Vagina (tissue), 2 donors: ENCODE measurements at places on chromosomes 16 and 17. TPM values are rescaled to one million over a fixed set of nuclear protein-coding genes. Genes with fewer than 3 reads are reported as not detected.
A peak's percentile ranks its signal among the peaks of the same experiment; 100 is the strongest.

LDHD gene
- total RNA-seq = 10.1 TPM

TLCD2 gene
- 10.8 TPM for total RNA-seq

TMEM132E gene
- not detected for total RNA-seq

DNA sequence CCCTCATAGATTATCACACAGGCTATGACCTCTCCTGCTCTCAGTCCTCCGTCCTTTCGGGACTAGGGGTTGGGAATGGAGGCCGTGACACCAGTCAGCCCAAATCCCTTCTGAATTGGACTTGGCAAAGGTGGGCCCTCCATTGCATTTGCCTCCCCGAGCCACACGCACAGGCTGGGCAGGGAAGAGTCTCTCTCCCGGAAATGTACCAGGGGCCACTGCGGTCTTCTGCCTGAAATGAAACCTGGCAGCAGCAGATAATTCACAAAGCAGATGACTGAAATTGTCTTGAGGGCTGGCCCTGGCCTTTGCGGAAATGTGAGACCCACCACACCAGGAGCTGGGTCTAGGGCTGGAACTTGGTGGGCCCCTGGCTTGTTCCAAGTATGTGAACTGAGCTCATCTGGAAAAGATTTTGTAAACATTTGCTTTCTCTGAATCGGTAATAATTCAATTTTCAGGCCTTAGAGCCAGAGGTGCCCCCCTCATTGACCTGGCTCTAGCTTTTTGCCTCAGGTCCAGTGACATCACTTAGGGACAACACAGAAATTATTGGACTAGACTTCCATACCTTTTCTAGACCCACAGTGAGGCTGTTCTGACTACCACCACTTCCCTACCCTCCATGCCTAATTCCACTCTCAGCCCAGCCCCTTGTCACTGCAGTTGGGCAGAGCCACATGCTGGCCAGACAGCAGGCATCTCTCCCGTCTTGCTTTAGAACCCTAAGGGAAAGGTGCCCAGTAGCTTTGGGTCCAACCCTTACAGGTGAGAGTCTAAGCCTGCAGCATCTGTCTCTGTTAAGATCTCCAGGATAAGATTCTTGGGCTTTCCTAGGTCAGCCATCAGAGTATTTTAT, 75.2 kb downstream of the CCDC182 start:
- DNase-seq = peak; percentile 91

GRCh38 chr17:1834380-1835149, 4.8 kb downstream of the RPA1 start:
- no peak for DNase-seq

DNA sequence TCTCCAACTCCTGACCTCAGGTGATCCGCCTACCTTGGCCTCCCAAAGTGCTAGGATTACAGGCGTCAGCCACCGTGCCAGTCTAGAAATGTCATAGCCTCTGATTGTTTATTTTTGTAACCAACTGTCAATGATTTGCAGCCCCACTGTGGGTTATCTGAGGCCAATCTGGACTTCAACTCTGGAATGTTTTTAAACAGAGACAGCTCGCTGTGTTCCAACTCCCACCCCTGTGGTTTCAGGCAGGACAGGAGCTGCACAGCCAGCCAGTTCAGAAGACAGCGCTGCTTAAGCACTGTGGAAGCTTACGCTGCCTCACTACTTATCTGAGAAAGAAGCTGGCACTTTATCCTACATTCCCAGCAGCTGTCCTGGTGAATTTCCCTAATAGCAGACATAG, 19.5 kb downstream of the MRM3 start:
- DNase-seq = no peak

DNA sequence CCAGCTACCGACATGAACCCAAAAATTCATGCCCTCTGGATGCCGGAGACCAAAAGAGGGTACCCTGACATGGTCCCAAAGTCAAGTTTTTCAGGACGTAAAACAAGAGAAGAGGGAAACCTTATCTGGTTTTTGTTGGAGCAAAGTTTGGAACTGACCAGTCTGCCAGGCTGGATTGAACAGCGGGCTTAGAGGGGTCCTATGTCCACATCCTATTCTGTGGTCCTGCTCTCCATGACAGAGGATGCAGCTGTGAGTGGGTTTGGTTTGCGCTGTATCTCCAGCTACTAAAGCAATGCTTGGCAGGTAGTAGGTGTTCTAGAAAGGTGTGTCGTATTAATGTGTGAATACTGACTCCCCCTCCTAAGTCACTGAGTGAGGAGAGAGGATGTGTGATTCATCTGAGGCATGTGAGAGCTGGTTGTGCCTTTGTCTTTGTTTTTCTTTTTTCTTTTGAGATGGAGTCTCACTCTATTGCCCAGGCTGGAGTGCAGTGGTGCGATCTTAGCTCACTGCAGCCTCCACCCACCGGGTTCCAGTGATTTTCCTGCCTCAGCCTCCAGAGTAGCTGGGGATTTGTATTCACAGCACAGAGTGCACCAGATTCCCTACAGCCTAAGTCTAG, 31.0 kb downstream of the PMM2 start:
- no peak for DNase-seq

DNA sequence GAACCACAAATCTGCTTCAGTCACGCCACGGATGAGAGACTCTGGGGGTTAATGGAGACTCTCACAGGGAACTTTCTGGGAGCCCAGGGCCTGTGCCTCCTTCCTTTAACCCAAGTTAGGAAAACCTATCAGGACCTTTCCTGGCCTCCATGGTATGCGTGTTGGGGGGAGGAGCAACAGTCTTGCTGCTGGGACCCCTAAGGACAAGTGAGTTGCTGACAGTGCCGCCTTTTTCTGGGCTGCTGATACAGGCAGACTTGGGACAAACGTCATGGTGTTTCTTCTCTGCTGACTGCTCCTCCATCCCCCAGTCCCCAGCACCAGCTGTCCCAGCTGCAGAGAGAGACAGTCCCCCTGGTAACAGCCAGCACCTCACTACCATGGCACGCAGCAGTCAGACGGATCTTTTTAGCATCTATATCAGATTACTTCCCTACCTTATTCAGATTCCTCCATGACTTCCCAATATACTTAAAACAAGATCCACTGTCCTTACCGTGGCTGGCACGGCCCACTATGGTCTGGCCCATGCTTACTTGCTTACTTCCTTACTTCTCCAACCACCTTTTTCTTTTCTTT, 6.5 kb downstream of the DPEP2NB start:
- DNase-seq = no peak

- no peak for DNase-seq
Observed at GRCh38 chr16:988471-989353, 7.1 kb downstream of the SOX8 start.

DNA sequence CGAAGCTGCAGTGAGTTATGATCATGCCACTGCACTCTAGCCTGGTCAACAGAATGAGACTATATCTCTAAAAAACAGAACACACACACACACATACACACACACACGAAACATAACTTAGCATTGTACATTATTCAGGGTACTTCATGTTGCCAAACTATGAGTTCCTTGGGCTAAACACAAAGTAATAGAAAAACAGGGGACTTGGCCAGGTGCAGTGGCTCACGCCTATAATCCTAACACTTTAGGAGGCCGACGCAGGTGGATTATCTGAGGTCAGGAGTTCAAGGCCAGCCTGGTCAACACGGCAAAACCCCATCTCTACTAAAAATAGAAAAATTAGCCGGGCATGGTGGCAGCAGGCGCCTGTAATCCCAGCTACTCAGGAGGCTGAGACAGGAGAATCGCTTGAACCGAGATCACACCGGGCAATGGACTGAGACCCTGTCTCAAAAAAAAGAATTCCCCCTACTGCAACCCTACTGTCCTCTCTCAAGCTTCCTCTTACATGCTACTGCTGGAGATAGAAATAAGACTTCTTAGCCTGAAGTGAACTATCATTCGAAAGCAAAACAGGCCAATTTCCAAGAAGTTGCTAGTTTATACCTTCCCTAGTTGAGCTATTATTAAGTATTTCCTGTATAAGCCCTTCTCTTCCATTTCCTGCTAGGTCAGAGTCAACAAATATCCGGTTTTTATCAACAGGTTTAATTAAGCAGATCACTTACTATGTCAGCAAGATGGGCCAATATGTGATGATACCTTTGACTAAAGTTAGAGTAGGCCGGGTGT, 7.2 kb downstream of the LSM12 start:
- DNase-seq = no peak

- DNase-seq = no peak
Observed at GRCh38 chr17:59890720-59891119, 2.0 kb downstream of the TUBD1 start.

GRCh38 chr17:2694381-2695242, 17.0 kb downstream of the CLUH start:
- DNase-seq = no peak

DNA sequence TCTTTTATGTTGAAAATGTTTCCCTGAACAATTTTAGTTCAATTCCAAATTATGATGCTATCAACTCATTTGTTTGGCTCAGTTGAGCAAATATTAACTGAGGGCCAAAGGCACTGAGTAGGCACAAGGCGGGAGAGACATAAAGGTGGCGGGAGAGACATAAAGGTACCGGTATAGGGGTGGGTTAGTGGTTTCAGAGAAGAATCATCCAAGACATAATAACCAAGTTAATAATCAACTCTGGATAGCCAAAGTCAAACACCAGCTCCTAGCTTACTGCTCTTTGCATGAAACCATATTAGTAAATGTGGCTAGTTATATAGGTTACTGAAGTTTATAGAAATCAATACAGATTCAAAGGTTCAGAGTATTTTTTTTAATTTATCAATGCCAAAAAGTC, 91.7 kb downstream of the RPGRIP1L start:
- no peak for DNase-seq

DNA sequence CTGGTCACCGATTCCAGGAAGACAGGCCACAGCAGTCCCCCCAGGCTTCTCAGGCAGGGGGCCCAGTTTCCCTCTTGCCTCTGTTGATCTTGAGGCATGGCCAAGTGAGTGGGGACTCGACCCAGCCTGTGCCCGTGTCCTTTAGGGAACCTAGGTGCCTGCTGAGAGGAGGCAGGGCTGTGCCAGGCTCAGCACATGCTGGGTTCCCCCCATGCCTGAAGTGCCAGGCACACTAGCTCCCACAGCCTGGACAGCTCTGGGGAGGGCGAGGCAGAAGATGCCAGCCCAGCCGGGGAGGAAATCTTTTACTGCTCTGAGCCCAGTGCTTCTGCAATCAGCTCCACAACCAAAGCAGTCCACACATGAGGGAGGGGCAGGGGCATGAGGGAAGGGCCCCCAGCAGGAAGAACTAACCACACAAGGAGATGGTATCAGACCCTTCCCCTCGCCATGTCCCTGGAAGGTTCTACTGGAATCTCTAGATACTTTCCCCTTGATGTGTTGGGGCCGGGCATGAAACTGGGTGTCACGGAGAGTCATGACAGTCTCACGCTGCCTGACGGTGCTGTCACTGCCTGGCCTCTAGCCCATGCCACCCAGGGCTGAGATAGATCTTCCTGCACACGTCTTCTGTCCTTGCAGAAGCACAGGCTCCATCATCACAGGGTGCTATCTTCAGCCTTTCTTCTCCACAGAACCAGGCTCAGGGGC, 25.5 kb downstream of the MYO18A start:
- DNase-seq = no peak
